Omental fat pad (tissue), 4 donors: ENCODE measurements at places on chromosomes 12 and 14. TPM values are rescaled to one million over a fixed set of nuclear protein-coding genes. Genes with fewer than 3 reads are reported as not detected.

The TMEM63C gene
- 0.13 TPM for total RNA-seq

DNA sequence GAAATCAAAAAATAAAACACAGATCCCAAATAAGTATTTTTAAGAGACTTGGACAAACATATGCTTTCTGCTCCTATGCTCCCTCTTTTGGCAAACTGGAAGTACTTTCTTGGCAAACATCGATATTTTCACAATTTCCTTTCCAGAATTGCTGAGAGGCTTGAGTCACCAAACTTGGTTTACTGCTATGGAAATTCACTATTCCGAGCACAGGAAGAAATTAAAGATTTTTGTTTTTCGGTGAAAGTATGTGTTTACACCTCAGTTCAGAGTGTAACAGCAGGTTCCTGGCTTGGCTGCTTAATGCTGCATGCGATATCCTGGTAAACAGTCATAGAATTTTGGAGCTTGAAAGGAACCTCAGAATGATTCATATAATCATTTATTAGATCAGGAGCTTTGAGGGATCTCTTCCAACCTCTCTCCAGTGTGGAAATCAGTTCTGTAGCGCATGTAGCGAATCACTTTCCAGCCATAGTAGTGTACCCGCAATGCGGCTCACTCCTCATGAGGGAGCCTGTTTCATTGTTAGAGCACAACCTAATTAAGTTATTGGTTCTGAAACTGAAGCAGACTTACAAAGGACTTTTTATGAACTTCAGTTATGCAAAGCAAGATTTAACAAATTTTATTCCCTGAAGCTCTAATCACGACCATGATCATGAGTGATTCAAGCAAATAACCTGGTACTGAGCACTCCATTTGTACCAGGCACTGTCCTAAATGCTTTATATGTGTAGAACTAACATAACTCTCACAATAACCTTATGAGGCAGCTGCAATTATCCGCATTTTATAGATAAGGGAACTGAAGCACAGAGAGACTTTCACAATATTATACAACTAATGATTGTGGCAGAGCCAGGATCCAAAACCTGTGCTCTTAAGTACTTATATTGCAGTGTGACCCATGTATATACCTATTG is 56.4 kb upstream of the ATP2A2 start:
- no peak for DNase-seq

DNA sequence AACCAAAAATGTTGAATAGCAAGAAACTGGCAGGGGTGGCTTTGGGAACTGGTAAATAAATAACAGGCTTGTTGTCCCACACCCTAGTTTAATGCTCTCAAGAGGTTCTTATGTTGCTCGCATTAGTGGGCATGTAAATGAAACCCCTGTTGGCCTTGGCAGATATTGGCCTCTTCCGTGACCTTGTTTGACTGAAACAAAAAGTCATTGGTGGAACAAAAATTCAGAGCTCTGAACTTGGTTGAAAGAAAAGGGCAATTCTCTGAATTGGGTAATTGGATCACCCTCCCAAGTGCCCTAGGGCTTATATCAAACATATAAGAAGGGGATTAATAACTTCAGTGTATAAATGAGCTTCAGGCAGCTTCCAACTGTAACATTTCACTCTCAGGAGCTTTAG is 426.2 kb downstream of the ZFP36L1 start:
- no peak for DNase-seq

DNA sequence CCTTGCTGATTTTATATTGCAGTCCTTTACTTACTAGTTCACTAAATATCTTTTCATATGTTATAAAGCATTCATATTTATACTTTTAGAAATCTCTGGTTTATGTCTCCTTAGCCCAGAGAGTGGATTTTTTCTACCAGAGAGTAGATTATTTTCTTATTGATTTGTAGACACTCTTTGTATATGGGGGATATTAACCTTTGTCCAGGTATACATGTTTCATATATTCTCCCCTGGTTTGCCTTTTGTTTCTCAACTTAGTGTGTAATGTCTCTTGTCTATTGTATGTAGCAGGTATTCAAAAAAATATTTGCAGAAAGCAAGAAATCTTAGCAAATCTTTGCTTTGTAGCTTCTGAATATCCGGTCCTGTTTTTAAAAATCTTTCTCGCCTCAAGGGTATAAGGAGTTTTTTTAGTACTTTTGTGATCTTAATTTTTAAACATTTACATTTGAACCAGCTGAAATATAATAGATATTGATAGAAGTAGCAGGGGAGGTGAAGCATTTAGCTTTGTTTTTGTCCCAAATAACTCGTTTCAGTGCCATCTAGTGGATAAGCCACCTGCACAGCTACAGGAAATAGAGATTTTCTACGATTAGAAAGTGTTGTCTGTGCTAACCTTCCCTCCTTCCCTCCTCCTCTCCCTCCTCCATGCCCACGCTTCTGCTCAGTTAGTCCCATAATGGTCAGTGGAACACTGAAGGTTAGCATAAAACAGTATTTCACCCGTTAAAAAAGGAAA is 97.0 kb downstream of the PHETA1 start:
- DNase-seq = no peak

DNA sequence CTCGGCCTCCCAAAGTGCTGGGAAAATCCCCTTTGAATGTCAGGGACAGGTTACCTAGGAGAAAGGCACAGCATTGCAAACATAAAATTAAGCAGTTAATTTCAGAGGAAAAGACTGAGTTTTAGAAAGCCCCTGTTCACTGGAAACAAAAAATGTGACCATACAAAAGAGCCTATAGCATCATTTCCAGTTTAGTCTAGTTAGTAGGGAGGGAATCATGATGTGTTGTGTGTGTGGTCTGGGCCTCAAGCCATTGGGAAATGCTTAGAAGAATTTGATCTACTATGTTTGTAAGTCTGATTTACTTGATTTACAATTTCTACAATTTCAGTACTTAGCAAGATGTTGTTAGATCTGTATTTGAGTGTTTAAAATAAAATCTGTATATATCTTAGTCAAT is 47.1 kb upstream of the RERG start:
- no peak for DNase-seq

- no peak for DNase-seq
Measured at GRCh38 chr12:42240131-42240750, 2.2 kb upstream of the YAF2 start.

DNA sequence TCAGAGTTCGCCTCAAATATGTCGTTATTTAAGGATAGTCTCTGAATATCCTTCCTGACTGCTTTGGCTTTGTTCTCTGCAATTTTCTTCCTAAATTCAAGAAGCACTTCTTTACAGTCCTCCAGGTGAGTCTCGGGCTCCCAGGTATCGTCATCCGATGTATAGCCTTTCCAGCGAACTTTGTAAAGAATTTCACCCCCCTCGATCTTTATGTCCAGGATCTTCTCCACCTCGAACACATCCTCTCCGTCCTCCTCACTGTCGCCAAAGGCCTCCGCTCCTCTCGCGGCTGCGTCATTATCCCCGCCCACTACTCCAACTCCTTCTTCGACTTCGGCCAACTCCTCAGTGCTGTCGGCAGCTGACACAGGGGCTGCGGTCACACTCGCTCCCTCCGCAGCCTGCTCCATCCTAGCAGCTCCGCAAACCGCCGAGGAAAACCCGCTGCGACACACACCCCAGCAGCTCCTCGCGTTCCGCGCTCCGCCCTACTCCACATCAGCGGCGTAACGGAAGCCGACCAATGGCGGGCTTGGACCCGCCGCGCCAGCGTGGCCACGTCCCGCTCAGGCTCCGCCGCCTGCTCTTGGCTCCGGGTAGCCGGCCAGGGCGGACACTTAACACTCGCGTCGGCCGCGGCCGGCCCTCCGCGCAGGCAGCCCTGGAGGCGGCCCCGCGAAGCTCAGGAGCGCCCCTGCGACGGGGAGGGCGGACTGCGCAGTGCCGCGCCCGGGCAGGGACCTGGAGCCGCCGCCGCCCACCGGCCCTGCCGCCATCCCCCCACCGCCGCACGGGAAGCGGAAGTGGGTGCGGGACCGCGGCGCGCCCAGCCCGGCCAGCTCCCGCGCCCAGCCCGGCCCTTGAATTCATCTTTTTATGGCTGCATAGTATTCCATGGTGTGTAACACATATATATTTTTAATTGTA is 4.1 kb downstream of the CD163L1 start:
- DNase-seq = no peak

GRCh38 chr14:97634751-97635150 is 837.6 kb downstream of the VRK1 start:
- DNase-seq = no peak

DNA sequence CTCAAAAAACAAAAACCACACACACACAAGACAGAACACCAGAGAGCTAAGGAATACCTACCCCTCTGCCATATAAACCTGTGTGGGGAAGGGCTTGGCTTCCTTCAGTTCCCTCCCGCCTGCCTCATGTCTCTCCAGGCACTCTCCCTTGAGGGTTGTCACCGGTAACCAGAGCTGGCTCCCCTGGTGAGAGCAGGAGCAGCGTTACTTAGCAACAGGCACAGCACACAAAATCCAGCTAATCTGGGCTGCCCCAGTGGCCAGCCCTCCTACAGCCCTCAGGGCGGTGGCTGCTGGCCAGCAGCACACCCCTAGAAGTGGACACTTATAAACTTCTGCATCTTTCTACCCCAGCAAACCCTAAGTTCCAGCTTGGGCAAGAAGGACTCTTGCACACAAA is 21.6 kb upstream of the NR4A1 start:
- DNase-seq = no peak

DNA sequence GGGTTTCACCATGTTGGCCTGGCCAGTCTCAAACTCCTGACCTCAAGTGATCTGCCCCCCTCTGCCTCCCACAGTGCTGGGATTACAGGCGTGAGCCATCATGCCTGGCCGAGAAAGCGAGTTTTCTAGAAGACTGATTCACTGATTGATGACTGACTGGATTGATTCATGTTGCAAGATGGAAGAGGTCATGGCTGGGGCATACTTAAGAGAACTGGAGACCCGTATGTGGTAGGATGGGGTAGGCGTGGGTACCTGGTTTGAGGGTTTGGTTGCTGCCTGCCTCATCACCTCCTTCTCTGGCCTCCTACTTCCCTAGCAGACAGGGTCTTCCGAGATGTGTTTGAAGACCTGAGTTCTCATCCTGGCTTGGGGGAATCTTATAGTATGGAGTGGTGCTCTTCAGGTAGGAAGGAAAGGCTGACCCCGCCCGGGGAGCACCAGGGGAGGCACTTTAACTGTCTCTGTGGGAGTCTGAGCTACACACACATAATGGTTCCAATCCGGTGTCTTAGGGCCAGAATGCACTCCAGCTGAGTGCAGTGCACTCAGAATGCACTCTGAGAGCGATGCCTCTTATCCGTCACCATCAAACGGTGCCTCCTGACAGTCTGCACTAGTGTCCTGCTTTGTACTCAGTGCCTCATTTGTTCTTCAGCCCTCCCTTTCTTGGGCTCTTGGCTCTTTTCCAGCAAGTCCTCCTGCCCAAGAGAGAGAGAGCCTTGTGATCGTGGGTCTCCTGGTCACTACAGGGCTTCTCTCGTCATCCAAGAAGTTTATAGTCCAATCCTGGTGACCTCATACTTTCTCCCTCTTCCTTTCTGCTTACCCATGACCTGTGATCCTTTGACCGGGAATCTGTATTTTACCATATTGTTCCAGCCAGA is 19.7 kb downstream of the PLEKHG3 start:
- no peak for DNase-seq

DNA sequence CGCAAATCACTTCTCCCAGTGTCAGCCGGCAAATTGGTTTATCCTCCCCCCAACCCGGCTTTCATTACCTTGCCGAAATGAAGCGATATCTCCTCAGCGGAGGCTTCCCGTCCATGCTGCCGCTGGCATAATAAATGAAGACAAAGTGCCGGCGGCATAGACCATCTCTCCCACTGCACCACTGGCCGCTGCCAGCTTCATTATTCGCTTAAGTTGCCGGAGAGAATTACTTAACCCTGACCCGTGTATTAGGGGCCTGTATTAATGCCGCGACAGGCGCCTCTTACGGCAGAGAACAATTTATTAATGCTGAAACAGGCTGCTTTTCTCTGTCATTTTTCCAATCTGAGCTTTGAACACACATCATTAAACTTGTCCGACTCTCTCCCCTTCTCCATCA is 17.5 kb upstream of the GPATCH2L start:
- no peak for DNase-seq

DNA sequence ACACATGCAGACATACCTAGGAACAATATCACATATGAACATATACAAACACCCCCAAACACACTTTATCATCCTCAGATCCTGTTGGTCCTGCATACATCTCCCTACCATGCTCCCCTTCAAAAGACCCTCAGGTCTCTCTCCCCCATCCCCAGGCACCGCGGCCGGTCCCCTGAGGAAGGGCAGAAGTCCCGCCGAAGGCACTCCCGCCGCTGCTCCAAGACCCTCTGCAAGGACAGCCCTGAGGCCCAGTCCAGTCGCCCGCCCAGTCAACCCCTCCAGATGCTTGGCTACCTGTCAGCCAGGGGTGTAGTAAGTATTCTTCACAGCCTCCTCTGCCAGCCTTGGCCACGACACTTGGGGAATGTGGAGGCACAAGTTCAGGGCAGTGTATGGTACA is 48.2 kb upstream of the HSPB8 start:
- DNase-seq = no peak
